ENCODE measurements at places on chromosomes 7 and 10.

DNA sequence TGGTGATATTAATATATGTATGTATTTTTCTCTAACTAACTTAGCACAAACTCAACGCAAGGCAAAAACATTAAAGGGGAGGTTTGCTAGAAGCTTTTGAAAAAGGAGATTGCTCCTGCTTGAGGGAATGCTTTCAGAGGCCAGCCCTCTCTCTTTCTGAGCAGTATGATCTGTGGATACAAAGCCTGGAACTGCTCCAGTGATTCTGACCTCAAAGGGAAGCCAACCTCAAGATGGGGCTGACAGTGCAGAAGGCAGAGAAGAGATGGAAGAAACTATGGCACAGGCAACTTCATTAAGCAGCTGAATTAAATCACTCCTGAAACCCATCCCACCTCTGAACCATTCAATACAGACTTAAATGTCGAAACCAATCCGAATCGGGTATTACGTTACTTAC is 102.4 kb downstream of the USP6NL start:
- DNase-seq: no peak

DNA sequence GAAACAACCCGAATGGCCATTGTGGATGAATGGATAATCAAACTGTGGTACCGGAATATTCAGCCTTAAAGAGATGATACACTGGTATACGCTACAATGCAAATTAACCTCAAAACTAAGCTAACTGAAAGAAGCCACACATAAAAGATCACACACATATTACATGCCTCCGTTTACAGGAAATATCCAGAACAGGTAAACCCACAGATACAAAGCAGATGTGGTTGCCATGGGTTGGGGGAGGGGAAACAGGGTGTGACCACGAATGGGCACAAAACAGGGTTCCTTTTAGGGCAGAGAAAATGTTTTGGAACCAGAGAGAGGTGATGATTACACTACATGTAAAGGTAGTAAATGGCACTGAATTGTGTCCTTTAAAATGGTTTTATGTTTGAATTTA is 16.6 kb downstream of the ESYT2 start:
- no peak for DNase-seq

DNA sequence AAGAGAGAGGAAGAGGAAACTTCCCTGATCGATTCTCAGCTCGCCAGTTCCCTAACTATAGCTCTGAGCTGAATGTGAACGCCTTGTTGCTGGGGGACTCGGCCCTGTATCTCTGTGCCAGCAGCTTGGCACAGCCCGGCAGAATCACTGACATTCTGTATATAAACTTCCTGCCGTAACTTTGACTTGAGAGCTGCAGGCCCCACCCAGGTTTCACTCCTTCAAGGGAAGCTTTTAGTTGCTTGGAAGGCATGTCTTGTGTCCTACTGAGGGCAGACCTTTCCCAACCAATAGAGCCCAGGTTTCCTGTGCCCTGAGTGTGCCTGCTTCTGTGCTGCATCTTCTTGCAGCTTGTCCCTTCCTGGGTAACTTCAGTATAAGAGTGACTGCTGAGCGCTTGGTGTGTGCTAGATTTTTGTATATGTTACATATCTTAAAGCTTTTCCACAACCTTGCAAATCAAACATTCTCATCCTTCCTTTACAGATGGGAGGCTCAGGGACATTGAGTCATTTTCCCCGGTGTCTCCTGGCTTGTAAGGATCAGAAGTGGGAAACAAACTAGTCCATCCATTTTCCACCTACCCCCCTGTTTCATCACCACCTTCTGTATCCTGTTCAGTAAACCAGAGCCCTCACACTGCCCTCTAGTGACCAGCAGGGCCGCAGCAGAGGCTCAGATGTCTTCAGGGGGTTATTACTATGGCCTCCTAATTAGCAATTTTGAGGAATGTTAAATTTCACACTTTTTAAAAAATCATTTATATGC is 225.2 kb upstream of the PRSS58 start:
- no peak for DNase-seq

DNA sequence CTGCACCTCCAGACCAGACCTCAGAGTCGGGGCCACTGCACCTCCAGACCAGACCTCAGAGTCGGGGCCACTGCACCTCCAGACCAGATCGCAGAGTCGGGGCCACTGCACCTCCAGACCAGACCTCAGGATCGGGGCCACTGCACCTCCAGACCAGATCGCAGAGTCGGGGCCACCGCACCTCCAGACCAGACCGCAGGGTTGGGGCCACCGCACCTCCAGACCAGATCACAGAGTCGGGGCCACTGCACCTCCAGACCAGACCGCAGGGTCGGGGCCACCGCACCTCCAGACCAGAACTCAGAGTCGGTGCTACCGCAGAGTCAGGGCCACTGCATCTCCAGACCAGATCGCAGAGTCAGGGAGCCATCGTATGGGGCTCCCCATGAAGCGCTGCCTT is 105.9 kb downstream of the ACTR3B start:
- no peak for DNase-seq

DNA sequence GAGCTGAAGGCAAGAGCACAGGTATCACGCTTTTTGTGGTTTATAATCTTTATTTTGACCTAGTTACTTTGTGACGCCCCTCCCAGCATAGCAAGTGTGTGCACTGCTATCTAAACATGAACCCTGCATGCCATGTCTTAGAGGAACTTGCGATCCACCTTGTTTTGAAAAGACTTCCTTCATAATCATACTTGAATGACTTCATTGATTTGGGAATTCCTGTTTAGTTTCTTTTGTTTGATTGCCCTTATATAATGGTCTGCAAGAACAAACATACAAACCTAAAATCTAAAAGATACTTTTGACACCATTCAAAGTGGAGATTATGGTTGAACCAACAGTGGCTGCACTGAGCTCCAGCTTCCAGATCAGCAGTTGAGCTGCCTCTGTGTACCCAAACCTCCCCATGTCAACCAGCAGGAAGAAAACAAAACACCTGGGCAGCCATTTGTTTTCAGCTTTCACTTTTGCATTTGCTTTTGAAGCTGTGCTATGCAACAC is 132.6 kb downstream of the CELF2 start:
- no peak for DNase-seq

DNA sequence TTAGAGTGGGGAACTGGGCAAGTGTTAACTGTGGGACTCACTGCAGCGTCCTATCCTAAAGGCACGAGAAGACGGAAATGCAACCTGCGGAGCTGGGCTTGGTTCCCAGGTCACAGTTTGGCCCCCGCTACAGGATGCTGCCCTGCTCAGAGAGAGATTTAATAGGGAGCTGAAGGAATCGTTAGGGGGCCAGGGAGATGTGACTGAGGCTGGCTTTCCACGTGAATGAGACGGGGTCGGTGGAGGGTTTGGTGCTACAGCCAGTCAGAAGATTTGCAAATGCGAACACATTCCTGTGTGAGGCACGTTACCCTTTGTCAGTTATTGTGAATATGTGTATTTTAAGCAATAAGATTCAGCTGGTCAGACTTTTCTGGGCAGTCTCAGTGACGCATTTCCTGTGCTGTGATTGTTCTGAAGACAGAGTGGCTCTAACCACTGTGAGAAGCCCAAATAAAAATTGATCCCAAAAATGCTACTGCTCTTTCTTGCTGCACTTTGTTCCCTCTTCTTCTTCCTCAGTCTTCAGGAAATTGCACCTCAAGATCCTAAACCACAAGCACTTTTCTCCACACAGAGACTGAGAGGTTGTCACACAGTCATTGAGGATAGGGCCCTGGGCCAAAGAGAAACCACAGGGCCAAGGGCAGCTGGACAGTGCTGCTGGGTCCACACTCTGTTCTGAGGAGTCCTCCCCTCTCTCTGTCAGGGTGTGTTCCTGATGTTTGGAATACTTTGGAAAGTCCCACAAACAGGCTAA is 21.2 kb downstream of the CYP17A1 start:
- no peak for DNase-seq

DNA sequence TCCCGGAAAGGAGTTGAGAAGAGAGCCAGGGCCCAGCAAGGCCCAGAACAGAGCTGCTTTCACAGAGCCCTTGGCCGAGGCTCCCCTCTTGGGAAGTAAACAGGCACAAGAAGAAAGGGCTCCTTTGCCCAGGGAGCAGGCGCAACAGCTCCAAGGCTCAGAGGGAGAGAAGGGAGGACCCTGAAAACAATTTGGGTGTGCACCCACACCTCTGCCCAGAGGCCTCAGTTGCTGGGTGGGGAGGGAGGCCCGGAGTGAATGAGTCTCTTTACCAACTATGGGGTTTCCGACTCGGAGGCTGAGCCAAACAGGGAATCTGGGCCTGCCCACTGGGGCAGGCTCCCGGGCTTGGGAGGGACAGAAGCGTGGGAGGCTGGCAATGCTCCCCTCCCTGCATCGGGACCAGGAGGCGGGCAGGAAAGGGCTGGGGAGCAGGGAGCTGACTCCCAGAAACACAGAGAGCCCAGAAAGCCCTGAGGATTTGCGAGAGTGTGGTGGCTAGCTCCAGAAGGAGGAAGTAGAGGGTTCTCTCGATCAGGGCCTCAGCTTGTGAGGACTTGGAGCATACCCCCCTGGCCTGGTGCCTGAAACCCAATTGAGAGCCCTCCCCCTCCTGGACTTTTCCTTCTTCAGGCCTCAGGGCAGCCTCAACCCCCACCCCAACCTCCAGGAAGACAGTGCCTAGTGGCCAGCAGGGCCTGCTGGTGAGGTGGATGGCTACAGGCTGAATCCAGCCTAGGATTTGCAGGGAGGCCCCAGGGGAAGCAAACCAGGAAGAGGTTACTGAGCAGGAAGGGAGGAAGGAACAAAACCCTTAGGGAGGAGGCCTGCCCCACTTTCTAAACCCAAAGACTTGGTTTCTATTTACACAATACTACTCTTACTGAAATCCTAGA is 6.2 kb downstream of the C10orf105 start:
- DNase-seq: no peak

- no peak for DNase-seq
Measured at GRCh38 chr7:4124556-4125477, 557.3 kb upstream of the FOXK1 start.

GRCh38 chr10:1360011-1360557 is 303.9 kb downstream of the WDR37 start:
- no peak for DNase-seq

GRCh38 chr10:124826262-124826661 is 24.6 kb downstream of the ABRAXAS2 start:
- no peak for DNase-seq

- no peak for DNase-seq
Measured at GRCh38 chr7:101985057-101985902, 167.9 kb downstream of the CUX1 start.

GRCh38 chr7:23261843-23262452 is 15.4 kb downstream of the GPNMB start:
- peak; percentile 61 for DNase-seq

DNA sequence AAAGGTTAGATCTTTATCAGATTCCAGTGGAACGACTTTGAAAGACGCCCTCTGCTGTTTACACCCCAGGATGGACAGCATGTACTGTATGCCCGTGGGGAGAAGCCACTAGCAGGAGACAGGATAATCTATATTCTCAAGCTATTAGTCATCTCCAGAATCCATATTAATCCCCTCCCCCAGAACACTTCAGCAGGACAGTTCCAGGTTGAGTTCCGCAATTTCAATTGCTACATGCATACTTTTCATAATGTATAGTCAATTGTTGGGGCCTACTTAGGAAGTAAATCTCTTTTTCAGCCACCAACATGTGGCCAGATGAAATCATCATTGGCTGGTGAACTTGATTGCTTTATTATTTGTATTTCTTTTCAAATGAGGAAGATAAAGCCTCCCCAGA is 313.1 kb upstream of the SMIM30 start:
- no peak for DNase-seq

- no peak for DNase-seq
Measured at GRCh38 chr7:55624813-55625212, 52.5 kb upstream of the VOPP1 start.

GRCh38 chr7:149293338-149293737 is 31.3 kb downstream of the ZNF783 start:
- no peak for DNase-seq

DNA sequence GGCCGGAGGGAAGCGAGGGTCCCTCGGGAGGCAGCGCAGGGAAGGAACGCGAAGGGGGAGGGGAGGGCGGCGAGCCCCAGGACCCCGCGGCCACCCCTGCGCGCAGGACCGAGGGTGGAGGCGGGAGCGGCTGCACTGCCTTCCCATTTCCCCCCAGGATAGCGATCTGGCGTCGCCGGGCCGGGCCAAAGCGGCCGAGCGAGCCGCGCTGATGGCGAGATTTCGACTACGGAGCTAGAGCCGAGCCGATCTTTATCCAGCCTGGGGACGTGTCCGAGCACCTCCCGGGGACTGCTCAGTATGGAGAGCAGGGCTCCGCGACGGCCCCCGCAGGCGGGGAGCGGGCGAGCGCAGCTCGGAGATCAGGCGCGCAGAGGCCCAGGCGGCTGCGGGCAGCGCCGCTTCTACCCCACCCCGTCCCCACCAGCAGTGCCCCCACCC is 590 bp upstream of the CRTAC1 start:
- no peak for DNase-seq

GRCh38 chr10:105041956-105042355 is 400.9 kb downstream of the SORCS3 start:
- DNase-seq: no peak

- no peak for DNase-seq
Measured at GRCh38 chr10:12699781-12700556, 301.5 kb downstream of the CCDC3 start.

GRCh38 chr10:67772894-67773511 is 65.0 kb downstream of the DNAJC12 start:
- peak; percentile 58 for DNase-seq

- DNase-seq: no peak
Measured at GRCh38 chr10:15182540-15183207, 14.2 kb upstream of the NMT2 start.

DNA sequence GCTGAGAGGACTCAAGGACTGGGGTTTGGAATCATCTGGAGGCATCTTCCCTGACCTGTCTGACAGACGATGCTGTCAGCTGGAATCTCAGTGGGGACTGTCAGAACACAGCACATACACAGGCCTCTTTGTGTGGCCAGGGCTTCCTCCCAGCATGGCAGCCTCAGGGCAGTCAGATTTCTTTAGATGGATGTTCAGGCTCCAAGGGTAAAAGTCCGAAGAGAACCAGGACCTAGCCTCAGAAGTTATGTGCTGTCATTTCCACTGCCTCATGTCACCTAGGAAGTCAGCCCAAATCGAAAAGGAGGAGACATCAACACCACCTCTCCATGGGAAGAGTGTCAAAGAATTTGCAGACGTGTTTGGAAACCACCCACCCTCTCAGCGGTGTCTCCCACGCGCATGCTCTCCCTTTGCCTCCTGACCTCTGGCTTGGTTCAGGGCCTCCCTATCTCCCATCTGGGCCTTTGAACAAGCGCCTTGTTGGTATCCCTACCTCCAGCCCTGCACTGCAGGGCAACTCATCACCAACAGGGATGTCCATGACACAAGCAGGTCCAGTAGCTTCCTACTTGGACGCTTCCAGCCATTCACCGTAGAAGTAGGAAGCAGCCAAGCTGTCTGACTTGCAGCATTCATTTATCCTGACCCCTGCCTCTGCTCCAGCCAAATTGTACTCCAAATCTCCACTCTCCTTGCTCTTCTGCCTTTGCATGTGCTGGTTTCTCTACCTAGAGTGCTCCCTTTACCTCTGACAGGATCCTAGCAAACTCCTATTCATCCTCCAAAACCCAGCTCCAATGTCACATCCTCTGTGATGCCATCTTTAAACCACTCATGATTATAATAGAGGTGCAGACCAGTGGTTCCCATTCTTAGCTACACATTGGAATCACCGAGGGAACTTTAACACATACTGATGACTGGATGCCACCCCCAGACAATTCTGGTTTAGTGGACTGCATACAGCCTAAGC is 121.6 kb downstream of the OAT start:
- DNase-seq: no peak

- peak; percentile 23 for DNase-seq
Measured at GRCh38 chr7:47179812-47180515, 401.9 kb downstream of the TNS3 start.

GRCh38 chr10:78433766-78434535 is 400.3 kb downstream of the RPS24 start:
- no peak for DNase-seq

All from GM18507 (cell line).